Inflammatory macrophage treated with lipopolysaccharide for 4 hours (primary cell): ENCODE measurements at places on chromosomes 3 and 15.
A peak's percentile ranks its signal among the peaks of the same experiment; 100 is the strongest.

DNA sequence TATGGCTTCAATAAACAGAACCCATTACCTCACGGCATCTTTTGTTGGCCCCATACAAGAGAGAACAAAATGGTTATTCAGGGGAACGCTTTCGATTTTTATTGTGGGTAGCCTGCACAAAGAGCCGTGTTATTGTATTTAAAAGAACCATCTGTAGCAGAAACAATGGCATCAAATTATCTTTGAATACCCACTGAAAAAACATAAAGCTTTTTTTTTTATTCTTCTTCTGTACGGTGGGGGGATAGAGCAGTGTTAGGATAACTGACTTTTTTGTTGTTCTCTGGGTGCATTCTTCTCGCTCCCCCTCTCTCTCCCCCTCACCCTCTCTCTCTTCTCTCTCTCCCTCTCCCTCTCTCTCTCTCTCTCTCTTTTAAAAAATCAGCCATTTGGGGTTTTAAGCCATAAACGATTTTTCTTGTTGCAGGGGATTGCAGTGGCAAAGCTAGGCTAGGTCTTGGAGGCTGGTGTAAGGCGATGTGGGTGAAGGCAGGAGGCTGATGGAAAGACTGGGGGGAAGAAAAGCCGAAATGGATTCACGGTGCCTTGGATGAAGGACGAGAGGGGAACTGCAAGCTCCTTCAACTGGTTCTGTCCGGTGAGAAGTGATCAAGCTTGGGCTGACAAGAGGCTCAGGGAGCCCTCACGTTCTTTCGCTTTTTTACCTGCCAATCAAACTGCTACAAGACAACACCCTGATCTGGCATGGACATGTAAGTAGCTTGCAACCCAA, 12.4 kb upstream of the SOX2 start:
- no peak for DNase-seq

DNA sequence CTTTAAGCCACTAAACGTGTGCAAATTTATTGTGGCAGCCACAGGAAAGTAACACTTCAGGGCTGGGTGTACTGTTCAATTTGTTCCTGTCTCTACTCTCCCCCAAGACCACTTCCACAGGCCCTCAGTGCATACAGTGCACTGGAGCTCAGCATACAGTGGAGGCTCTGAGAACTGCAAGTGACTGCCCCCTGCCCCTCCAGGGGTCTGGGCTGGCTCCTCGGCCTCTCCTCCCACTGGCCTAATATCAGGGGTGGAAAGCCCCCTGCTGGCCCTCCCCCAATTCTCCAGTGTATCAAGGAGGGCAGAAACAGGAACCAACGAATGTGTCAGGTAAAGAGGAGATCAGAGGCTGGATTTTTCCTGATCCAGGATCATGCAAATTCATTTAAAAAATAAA, 19.9 kb upstream of the HEG1 start:
- no peak for DNase-seq

DNA sequence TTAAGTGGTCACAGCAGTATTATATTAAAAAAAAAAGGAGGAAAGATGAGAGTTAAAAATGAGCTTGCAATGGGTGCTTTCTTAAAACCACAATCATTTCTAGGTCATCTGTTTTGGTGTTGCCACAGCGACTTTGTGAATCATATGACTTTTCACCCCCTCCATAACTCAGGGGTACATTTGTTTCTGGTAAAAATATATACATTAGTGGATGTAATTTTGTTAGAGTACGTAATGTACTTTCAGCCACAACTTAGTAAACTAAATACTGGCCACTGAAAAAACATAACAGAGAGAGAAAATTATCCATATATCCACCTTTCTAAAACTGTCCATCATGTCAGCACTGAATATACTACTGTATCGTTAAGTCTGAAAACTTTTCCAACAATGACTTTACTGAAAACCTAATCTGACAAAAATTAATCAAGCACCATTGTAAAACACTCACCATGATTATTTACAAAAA, 3.4 kb downstream of the ANKRD28 start:
- peak; percentile 63 for DNase-seq

- DNase-seq, result peak; percentile 69
Measured at GRCh38 chr3:141218162-141218835, 13.3 kb upstream of the PXYLP1 start.

DNA sequence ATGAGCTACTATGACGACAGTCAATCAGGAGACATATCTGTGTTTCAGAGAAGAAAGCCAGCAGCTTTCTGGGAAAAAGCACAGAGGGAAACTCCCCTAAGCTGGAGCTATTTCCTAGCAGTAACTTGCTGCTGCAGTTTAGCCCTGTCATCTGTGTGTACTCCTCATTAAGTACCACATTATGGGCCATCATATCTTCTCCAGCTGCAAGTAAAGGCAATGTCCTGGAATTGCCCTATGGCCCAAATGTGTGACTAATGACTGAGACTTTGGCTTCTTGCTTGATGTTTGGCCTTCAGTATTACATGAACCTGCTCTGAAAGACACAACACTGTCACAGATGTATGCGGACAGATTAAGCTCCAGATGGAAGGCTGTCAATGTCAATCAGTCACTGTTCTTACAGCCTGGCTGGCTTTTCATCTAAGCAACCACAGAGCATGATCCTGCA, 190.8 kb downstream of the FHIT start:
- DNase-seq, result no peak

DNA sequence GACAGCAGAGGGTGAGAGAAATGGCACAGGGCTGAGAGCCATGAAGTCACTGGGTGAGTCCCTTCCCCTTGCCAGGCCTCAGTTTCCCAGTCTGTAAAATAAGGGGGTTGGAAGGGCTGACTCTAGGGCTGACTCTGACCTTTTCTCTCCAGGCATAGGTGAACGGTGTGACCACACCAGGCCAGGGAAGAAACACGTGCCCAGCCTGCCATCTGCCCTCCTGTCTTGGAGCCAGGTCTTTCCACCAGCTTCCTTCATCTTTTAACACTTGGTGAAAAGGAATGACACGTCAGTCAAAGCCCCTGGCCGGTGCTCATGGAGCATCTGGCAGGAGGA, 74.4 kb downstream of the CPN2 start:
- no peak for DNase-seq

DNA sequence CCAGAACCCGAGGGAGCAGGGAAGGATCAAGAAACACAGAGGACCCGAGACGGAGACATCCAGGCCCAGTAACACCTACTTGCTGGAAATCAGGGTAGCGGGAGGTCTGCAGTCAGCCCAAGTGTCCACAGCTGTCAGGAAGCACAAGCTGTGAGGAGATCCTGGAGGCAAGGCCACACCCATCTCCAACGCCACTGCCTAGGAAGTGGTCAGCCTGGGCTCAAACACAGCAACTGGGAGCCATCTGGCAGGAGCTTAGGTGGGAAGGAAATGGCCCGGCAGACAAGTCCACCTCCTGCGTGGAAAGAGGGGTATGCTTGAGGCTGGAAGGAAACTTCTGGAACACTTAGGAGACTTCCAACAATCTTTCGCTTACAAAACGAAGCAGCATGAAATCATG, 407.1 kb downstream of the VPS13C start:
- DNase-seq, result no peak

DNA sequence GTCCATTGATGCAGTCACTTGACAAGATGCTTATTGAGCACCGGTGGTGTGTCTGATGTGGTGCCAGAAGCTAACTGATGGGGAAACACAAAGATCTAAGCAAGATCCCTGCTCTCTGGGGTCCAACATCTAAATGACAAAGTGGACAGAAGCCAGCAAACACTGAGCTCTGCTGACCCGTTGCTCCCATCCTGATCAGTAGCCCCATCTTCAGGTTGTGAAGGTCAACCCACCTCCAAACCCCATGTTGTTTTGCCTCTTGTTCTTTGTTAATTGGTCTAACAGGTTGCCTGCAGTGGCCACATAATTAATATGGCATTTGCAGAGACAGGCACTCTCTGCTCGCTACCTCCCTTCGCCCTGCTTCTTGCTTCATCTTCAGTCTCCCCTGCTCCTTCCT, 21.5 kb upstream of the GLCE start:
- DNase-seq, result no peak

DNA sequence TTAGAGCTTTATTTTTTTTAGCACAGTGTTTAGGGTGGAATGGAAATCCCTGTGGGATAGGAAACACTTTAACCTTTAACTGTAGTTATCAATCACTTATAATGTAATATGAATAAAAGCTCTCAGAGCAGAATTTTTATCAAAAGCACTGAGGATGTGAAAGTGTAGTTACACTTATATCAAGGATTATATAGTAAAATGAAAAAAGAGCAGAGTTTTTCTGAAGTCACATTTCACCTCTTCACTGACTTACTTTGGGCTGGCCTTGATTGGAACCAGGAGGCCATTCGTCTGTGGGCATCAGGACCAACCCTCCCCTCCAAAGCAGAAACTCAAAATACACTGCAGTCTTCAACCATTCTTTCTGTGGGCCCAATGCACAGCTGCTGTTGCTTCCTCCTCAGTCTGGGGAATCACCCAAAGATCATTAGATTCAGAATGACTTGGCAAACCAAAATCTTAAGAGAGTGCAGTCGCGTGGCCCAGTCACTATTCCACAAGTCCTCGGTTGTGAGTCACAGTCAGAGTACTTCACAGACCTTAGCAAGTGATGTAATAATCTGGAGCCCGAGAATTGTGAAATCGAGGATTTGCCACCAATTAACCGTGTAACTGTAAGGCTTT, 132.6 kb upstream of the COL8A1 start:
- peak; percentile 99 for DNase-seq

GRCh38 chr3:24047513-24047912, 102.4 kb downstream of the NR1D2 start:
- DNase-seq, result no peak

DNA sequence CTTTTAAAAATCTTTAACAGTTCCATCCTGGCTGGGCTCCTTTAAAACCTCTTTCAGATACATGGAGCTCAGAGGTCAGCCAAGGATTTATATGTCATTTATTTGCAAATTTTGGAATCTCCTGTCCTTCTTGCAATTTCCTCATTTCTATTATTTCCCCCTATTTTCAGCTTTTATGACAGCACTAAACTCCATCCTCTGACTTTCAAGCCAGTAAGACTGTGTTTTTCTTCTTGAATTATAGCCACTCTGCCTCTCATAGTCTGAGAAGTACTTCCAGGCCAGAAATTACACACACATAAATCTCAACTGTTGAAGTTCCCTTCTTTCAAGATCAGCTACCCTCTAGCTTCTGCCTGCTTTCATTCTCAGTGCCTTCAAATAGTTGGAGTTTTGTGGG, 73.2 kb downstream of the IQCH start:
- peak; percentile 64 for DNase-seq

GRCh38 chr3:124491098-124491497, 239.2 kb upstream of the UMPS start:
- no peak for DNase-seq

DNA sequence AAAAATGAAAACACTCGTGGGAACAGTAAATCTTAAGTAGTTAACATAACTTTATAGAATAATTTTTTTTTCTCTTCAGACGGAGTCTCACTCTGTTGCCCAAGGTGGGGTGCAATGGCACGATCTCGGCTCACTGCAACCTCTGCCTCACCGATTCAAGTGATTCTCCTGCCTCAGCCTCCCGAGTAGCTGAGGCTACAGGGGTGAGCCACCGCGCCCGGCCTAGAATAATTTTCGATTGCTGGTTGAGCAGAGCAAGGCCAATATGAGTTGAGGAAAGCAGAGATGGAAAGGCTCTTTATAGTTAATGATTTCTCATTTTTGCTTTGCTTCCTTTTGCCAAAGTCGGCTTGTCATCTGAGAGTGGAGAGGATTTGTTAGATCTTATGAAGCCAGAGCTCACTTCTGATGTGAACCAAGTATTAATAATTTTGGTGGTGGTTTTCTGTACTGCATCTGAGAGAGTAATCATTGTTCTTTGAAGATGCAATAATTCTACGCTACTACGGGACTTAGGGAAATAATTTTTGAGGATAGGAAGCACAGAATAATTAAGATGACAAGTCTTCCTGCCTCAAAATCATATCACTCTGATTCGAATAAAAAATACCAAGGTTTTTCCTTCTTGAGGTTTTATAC, 1.6 kb upstream of the GOLM2 start:
- no peak for DNase-seq

GRCh38 chr3:183779896-183780465, 45.4 kb downstream of the MAP6D1 start:
- peak; percentile 86 for DNase-seq

GRCh38 chr3:117788061-117788460, 1078.5 kb downstream of the TUSC7 start:
- DNase-seq, result no peak

DNA sequence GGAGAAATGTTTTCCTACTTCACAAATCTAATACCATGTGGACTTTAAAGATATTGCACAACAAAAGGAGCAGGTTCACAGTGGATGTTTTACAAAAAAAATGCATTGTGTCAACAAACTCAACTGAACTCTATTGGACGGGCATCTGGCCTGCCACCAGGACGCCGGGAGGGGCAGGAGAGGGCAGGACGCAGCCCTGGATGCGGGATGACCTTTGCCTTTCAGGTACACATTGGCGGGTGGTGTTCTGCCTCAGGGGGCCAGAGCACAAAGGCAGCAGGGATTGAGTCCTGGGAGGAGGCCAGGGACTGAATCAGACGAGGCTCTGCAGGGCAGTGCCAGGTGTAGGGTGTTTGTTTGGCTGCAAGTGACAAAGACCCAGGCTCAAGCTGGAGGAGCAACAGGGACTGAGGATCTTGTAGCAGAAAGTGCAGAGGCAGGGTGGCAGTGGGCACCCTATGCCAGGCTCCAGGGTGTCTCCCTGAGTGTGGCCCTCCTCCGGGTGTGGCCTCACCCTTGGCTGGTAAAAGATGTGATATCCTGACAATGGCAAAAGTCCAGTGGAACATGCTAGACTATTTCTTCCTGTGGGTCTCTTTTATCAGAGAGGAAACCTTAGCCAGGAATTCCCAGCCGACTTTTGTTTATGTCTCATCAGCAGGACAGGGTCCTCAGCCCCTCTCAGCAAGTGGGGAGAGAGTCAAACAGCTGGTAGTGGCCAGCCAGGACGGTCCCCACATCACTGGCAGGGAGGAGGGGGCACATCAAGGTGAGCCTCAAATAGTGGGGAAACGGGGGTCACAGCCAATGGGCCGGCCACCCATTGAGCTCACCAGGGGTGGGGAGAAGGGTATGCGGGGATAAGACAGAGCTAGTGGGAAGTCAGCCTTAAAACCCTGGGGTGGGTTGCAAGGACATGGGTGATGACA, 29.7 kb upstream of the KLF13 start:
- DNase-seq, result no peak

DNA sequence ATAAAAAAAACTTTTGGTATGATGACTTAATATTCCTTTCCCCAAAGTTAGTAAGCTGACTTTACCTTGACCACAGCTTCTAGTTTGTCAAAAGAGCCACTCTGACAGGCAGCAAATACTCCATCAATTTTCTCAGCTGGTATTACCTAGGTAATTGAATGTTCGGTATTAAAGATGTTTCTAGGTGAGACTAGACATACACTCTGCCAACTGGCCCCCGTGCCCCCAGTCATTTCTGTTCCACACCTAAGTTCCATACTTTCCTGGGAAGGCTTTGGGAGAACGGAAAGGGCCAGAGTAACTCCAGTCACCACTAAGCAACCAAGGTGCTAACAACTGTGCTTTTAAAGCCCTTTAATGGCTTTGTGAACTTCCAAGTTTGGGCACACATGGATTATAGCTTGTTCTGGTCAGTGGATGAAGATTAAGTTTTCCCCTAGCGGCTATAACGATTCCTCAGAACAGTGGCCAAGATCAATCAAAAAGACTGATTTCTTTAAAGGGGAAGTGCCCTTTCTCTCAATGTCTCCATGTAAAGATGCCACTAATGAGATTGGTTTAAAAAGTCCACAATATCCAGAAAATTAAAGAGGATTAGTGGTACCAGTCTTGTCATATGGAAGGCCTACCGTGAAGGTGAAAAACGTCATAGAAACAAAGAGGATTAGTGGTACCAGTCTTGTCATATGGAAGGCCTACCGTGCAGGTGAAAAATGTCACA, 7.0 kb downstream of the EIF4A2 start:
- no peak for DNase-seq

- DNase-seq, result peak; percentile 2
Measured at GRCh38 chr3:171001957-171002694, 24.4 kb downstream of the SLC2A2 start.
